Fibroblast of mammary gland (primary cell): ENCODE measurements at places on chromosomes 16 and 17.
A peak's percentile ranks its signal among the peaks of the same experiment; 100 is the strongest.

GRCh38 chr17:48244814-48245213, 137.2 kb downstream of the SNX11 start:
- DNase-seq, result peak; percentile 25

- peak; percentile 47 for DNase-seq
Observed at GRCh38 chr16:11005611-11005975, 61.2 kb downstream of the CLEC16A start.

GRCh38 chr16:85086347-85087291, 25.7 kb downstream of the CIBAR2 start:
- DNase-seq, result peak; percentile 71

- DNase-seq, result no peak
Observed at GRCh38 chr16:1099189-1100083, 3.4 kb upstream of the C1QTNF8 start.
